ENCODE measurements at places on chromosomes 13 and 19. TPM values are rescaled to one million over a fixed set of nuclear protein-coding genes. Genes with fewer than 3 reads are reported as not detected.
A peak's percentile ranks its signal among the peaks of the same experiment; 100 is the strongest.

DNA sequence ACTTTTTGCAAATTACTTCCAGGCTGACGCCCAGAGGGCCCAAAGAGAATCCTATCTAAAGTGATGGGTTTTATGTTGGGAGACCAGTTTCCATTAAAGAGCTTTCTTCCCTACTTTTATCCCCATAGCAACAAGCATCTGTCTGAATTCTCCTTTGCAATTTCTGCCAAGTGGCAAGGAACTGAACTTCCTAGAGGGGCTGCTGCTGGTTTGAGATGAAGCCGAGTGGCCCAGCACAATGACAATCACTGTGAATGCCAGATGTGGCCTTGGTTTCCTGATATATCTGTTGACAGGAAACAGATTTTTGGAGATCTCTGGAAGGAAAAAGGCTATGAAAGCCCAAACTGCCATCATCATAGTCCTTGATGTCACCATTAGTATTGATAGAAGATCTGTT lies 198.6 kb downstream of the OXGR1 start:
- DNase-seq = no peak

DNA sequence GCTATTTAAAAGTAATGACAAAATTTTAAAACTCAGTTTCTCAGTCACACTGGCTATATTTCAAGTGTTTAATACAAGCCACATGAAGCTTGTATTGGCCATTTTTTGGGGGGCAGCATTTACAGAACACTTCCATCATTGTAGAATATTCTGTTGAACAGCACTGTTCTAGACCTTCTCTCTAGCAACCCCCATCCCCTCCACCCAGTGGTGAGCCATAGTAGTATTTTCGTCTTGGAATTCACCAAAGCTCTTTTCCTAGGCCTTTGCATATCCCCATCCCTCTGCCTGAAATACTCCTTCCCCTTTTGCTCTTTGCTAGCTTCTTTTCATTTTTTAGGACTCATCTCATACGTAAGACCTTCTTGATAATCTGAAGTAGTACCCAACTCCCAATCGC lies 99.5 kb downstream of the ZC3H13 start:
- DNase-seq = no peak

DNA sequence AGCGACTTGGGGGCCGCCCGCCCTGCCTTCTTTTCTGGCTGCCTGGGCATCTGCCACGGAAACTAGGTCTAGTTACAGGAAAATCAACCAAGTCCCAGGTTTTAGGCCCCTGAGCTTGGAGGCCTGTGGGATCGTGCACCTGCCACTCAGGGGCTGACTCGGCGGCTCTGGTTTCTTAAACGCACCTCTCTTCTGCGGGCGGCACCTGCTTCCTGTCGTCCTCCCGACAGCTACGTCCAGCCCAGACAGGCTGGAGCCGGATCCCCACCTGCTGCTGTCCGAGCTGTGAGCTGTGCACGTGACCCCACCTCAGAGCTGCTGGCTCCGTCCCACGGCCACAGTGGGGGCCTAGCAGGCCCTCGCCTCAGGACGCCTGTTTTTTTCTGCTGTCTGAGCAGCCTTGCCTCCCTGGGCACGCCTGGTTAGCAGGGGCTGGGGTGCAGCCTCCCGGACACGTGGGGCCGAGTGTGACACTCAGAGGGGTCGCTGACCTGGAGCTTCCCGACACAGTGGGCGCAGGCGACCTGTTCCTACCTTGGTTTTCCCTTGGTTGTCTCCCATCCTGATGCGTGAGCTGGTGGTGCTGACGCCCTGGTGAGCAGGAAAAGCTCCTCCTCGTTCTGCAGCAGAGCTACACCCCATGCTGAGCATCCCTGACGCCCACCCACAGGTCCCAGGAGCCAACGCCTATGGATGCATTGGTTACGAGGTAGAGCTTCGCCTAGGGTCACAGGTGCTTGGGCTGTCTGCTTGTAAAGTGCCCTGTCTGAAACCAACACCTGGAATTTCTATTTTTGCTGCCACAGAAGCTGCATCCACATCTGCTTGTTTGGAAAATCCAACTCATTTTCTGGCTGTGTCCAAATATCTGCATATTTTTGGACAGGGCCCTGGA lies 17.5 kb downstream of the TMEM255B start:
- no peak for DNase-seq

Gene UBL3
- polyA plus RNA-seq = 46.1 TPM

Gene NDUFB7
- 252 TPM for polyA plus RNA-seq

Gene ICAM4
- not detected for polyA plus RNA-seq

GRCh38 chr19:15962319-15962718 lies 13.5 kb downstream of the OR10H4 start:
- no peak for DNase-seq

- DNase-seq = no peak
Observed at GRCh38 chr19:45782162-45782691, at the start of gene DMPK. Gene DMPK, minus strand, starts transcription at chr19:45782490. Its CDS starts 138 bp downstream, at chr19:45782352.

DNA sequence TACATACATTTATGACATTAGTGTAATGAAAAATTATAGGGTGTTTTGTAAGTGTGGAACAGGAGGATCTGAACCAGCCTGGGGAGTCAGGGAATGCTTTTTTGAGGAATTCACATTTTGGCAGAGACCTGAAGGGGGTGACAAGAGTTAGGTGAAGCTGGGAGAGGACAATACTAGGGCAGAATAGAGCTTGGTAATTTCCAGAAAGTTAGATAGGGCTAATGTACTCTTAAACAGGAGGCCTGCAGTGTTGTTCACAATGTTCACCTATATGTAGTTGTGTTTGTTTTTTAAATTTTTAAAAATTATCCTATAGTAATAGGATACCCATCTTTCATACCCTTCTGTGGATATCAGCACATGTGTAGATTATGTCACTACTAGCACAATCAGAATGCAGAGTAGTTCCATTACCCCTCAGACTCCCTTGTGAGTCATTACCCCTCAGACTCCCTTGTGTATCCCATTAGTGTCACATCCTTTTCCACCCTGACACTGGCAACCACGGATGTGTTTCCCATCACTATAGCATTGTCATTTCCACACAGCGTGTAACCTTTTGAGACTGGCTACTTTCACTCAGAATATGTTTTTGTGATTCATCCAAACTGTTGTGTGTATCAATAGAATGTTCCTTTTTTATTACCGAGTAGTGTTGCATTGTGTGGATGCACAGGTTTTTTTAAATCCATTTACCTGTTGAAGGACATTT lies 43.1 kb downstream of the PCCA start:
- DNase-seq = no peak

Gene SERTAD1
- 5.4 TPM for polyA plus RNA-seq

DNA sequence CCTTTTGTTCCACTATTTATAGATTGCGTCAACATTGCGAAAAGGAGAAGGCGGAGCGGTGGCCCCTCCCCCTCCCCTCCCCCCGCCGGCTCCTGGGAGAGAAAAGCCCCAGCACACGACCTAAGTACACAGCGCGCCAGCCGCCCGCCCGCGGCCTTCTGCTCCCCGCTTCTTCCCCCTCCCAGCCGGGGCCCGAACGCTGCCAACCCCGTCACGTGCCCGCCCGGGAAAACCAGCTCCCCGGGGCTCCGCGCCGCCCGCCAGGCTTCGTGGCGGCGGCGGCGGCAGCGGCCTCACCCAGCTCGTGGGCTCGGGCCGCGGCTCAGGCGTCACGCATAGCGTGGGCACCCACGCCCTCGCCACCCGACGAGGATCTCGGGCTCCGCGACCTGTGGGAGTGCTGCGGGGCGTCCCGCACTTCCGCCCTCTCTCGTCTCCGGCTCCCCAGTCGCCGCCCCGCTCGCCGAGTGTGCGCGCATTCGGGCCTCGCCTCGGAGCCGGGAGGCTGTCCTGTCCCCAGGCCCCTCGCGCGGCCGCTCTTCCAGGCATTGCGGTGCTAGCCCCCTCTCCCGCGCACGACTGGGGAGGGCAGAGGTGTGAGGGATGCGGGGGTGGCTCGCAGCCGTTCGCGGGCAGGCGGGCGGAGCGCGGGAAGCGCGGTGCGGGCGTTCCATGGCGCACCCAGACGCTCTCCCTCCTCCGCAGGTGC lies 110.5 kb downstream of the KCNRG start:
- DNase-seq = peak; percentile 83

DNA sequence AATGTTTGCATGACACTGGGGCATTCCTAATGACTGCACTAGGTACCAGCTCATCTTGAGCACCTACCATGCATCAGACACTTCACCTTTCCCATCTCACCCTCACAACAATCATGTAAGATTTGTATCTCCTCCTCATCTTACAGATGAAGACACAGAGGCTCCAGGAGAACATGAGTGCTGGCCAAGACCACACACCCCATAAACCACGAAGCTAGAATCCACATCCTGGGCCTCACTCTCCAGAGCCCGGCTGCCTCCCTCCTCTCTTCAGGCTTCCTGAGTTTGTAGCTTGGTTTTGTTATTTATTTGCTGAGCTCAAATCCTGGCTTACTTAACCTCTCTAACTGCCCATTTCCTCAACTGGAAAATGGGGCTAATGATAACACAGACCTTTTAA lies 25.9 kb downstream of the FAM216B start:
- no peak for DNase-seq

Gene B3GNT8
- 7.1 TPM for polyA plus RNA-seq

DNA sequence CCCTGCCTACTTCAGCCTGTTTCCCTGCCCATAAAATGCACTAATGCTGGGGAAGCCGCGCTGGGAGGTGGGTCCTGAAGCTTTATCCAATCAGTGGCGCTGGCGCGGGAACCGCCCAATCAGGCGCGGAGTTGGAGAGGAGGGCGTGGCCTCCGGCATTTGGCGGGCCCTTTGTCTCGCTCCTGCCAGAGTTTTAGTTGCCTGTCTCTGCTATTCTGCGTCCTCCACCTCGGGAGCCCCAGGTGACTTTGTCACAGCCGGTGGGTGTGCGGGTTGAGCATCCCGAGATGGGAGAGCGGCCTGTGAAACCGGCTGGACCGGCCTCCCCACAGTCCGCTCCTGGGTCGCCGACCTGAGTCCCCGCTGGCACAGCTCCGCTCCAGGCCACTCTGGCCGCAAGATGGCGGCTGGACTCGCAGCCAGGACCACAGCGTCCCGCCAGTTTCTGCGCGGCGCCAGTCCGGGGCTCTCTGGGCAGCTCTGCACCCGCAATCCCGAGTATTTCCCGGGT lies 30.7 kb upstream of the ZNF429 start:
- DNase-seq = peak; percentile 69

DNA sequence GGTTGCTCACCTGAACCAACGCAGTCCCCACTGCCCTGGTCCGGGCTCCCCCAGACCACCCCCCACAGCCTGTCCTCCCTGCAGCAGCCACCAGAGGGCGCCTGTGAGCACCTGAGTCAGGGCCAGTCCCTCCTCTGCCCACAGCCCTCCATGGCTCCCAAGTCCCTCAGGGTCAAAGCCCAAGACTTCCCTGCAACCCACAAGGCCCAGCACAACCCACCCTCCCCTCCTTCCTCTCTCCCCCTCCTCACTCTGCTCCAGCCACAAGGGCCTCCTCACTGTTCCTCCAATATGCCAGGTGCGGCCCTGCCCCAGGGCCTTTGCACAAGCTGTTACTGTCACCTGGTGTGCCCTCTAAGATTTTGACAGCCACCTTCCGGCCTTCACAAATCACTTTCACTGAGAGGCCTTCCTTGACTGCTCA lies 10.9 kb downstream of the GNA15 start:
- peak; percentile 66 for DNase-seq

- DNase-seq = no peak
Observed at GRCh38 chr13:79660361-79660760, 179.4 kb downstream of the NDFIP2 start.

DNA sequence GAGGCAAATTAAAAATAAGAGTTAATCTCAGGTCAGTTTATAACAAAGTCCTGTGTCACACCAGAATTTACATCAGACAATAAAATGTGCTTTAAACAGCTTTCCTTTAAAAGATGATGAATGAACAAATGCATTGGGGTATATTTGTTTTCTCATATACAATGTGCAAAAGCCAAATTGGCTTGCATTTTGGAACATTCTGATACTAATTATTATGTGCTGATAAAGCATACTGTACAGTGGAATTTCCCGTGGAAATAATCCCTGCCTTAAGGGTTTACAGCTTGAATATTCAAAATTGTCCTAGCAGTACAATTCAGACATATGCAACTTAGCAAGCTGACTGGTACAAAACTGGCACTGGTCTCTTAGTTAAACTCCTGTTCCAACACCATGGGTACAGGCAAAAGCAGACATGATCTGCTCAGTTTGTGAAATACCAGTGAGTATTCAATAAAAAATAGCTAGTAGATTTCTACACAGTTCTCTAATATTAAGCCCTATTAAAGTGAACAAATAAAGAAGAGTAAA lies 373.4 kb downstream of the SLITRK1 start:
- DNase-seq = no peak

GRCh38 chr13:29857085-29857484 lies 6.7 kb upstream of the UBL3 start:
- no peak for DNase-seq

DNA sequence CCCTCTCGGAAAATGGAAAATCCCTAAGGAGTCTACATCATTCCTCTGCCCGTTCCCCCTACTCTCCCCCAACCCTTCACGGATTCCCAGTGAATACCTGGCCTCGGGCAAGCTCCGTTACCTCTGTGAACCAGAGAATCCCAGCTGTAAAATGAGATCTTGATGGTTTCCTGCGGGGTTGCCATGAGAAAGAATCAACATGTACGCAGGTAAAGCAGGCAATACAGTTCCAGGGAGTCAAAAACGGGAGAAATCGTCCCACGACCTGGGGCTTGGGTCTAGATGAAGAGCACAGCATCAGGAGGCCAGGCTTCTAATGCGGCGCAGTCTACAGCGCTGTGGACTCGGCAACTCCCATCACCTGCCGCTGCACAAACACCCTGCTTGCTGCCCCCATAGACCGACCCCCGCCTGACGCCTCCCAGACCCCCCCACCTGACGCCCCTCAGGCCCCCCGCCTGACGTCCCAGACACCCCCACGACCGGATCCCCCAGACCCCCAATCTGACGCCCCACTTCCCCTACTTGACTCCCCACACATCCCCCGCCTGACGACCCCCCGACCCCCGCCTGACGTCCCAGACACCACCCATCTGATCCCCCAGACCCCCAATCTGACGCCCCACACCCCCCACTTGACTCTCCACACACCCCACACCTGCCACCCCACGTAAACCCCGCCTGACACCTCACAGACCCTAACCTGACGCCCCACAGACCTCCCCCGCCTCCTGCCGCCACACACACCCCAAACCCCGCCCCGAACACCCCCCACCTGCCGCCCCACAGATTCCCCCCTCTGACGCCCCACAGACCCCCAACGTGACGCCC lies 680 bp downstream of the LIG4 start:
- DNase-seq = no peak

Gene CCDC8
- not detected for polyA plus RNA-seq

DNA sequence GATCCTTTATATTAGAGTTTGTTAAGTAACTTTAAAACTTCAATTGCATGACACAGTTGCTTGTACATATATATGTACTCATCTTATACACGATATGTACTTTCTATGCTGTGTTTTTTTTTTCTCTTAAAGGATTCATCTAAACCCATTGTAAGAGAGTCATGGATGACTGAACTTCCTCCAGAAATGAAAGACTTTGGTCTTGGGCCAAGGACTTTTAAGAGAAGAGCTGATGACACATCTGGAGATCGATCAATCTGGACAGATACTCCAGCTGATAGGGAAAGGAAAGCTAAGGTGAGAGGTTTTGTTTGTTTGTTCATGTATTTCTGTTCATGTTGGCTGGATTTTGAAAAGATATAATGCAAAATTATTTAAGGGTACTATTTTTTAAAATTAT lies 26.0 kb downstream of the GPALPP1 start:
- DNase-seq = no peak

GRCh38 chr13:43229506-43229905 lies 206.1 kb downstream of the DNAJC15 start:
- no peak for DNase-seq

Gene AP1M2
- not detected for polyA plus RNA-seq

GRCh38 chr19:19429361-19429760 lies 23.9 kb downstream of the GATAD2A start:
- no peak for DNase-seq

Gene NKPD1
- not detected for polyA plus RNA-seq

Gene CEACAM21
- 60.4 TPM for polyA plus RNA-seq

- DNase-seq = no peak
Observed at GRCh38 chr19:49940482-49940791, 11.1 kb upstream of the NUP62 start.

All from CD4-positive, alpha-beta memory T cell (primary cell).